ENCODE measurements at places on chromosomes 4 and X.

DNA sequence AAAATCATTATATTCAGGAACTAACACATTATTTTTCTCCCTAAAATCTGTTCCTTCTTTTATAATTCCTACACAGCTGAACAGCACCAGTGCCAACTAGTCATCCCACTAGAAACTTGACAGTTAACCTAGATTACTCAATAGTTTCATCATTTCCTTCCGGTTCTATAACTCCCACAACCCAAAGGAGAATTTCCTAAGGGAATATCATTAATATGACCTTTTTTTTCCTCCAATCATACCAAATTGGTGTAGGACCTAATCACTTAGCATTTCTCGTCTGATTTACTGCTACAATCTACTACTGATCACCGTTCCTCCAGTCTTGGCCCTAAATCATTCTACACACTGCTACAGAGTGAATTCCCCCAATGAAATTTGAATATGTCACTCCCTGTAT, 45.9 kb downstream of the WDFY3 start:
- DNase-seq = no peak

DNA sequence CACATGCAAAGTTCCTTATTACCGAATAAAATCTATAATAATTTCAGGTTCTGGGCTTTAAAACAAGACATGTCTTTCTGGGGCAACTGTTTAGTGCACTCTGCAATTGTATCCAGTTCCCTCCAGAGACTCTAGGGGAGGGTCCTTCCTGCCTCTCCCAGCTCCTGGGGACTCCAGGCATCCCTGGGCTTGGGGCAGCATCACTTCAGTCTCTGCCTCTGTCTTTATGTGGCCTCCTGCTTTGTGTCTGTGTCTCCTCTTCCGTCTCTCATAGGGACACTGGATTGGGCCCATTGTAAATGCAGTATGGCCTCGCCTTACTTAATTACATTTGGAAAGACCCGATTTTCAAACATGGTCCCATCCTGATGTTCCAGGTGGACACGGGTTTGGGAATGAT, 10.9 kb upstream of the ASMTL start:
- DNase-seq = no peak

GRCh38 chr4:152258391-152258790, 277.5 kb downstream of the FBXW7 start:
- DNase-seq = no peak

DNA sequence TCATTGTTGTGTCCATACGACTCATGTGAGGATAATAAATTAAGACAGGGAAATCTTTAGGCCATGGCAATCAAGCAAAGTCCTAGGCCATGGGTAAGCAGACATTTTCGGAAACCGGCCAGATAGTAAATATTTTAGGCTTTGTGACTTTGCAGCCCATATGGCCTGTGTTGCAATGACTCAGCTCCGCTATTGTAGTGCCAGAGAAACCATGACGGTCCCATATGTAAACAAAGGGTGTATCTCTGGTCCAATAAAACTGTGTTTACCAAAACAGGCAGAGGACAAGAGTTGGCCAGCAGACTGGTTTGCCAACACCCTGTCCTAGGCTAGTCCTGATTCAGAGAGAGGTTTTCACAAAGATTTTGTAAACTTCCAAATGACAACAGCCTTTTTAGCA, 5.0 kb downstream of the FAM114A1 start:
- no peak for DNase-seq

DNA sequence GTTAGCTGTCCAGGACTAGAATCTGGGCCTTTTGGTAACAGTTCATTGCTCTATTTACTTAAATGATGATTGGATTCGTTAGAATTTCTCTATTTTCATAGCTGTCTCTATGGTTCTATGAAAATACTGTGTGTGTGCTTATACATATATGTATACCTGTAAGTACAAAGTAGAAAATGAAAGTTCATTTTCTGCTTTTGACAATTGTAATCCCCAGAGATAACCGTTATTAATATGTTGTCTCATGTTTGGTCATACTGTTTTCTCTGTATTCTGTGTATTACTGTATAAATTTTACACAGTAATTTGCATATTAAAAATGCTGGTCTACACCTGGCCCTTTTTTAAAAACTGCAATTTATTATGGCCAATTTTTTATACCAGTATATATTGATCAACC, 55.4 kb downstream of the CLCN3 start:
- DNase-seq = no peak

GRCh38 chrX:15349046-15349445, 13.7 kb upstream of the PIGA start:
- no peak for DNase-seq

Data from activated CD4-positive, alpha-beta T cell treated with anti-CD3 and anti-CD28 coated beads for 24 hours (primary cell).